ENCODE measurements at places on chromosomes 1 and 21.

DNA sequence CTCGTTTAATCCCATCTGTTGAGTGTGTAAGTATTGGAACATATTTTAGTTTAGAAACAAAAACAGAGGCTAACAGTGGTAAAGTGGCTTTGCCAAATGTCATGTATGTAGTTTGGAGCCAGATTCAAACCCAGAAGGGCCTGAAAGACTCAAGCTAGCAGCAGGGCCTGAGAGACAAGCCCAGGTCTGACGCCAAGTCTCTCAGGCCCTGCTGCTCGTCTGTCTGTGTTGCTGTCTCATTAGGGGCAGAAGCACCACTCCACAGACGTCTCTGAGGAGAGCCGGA lies 8.3 kb downstream of the CITED4 start:
- DNase-seq, result no peak

- no peak for DNase-seq
Observed at GRCh38 chr1:21559788-21560567, 50.8 kb downstream of the ALPL start.

GRCh38 chr1:89149229-89149628 lies 23.3 kb upstream of the GBP2 start:
- DNase-seq, result no peak

GRCh38 chr1:29785554-29785953 lies 549.2 kb downstream of the PTPRU start:
- no peak for DNase-seq

DNA sequence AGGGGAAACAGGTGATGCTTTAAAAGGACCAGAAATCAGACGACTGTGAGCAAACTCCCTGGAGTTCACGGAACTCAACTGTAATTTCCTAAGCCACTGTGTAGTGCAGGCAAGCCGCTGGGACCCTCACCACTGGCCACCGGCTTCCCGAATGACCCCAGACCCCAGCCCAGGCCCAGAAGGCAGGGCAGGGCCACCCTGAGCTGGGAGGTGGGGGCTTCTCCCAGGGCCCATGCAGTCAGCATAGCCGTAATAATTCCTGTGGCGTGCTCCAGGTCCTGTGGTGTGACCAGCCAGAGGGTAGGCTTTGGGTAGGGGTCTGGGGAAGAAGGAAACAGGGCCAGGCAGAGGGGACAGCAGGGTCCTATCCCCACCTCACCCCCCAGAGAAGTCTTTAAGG lies 3.5 kb upstream of the ARF1 start:
- DNase-seq, result no peak

DNA sequence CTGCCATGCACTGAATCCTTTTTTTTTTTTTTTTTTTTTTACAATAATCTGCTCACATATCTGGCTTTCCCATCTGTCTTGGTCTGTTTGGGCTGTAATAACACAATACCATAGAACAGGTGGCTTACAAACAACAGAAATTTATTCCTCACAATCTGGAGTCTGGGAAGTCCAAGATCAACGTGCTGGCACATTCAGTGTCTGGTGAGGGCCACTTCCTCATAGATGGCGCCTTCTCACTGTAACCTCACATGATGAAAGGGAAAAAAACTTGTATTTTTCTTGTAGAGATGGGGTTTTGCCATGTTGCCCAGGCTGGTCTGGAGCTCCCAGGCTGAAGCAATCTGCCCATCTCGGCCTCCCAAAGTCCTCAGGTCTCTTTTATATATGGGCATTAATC lies 13.0 kb upstream of the PARP1 start:
- no peak for DNase-seq

GRCh38 chr1:38013227-38013622 lies 691 bp downstream of the UTP11 start:
- DNase-seq, result no peak

DNA sequence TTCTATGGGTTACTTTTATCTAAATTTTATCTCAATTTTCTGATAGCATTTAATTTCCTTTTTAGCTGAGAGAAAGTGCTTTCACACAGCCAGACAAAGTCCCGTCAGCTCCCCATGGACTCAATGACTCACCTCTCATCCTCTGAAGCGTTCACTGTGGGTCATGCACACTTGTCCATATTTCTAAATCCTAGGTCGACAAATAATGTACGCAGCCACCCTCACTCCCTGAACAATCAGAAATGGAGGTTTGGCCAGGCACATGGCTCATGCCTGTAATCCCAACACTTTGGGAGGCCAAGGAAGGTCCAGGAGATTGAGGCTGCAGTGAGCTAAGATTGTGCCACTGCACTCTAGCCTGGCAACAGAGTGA lies 42.4 kb upstream of the COA6 start:
- no peak for DNase-seq

DNA sequence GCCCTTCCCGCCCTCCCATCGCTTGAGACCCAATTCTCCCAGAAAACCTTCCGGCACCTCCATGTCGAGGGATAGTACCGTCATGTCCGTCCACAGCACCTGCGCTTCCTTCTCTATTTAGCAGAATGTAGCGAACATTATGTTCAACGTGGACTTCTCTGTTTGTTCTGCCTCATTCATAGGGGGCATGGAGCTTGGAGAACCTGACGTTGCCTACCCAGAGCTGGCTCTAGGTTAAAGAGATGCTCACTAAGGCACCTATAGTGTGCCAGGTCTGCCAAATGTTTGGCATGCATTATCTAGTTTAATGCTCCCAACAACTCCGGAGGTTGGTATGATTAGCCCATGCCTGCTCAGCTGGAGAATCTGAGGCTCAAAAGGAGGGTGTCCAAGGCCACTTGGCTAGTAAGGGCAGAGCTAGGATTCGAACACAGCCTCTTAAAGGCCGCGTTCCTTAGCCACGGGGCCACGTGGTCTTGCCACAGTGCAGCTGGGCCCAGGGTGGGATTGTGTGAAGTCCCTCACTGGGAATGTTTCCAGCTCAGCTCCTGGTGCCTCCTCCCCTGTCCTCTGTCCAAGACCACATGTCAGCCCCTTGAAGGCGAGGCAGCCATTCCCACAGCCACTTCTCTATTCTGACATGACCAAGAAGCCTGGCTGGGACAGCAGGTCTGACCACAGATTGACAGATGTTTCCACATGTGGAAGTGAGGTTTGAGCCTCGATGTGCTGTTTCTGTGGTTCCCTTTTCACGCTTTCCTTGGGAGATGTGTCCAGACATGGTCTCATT lies 57.8 kb downstream of the RUNX3 start:
- DNase-seq, result no peak

- DNase-seq, result no peak
Observed at GRCh38 chr1:208509072-208509471, 264.9 kb upstream of the PLXNA2 start.

- DNase-seq, result no peak
Observed at GRCh38 chr1:3718764-3719163, 33.5 kb upstream of the CCDC27 start.

DNA sequence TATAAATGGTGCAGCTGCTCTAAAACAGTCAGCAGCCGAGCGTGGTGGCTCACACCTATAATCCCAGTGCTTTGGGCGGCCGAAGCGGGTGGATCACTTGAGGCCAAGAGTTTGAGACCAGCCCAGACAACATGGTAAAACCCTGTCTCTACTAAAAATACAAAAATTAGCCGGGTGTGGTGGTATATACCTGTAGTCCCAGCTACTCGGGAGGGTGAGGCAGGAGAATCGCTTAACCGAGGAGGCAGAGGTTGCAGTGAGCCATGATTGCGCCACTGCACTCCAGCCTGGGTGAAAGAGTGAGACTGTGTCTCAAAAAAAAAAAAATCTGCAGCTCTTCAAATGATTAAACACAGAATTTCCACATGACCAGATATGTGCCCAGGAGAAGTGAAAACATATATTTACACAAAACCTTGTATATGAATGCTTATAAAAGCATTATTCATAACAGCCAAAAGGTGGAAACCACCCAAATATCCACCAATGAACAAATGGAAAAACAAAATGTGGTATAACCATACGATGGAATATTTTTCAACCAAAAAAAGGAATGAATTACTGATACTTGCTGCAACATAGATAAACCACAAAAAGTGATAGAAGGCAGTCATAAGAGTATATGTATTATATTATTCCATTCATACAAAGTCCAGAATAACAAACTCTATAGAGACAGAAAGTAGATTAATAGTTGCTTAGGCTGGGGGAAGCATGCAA lies 14.1 kb downstream of the EPS15 start:
- DNase-seq, result no peak

DNA sequence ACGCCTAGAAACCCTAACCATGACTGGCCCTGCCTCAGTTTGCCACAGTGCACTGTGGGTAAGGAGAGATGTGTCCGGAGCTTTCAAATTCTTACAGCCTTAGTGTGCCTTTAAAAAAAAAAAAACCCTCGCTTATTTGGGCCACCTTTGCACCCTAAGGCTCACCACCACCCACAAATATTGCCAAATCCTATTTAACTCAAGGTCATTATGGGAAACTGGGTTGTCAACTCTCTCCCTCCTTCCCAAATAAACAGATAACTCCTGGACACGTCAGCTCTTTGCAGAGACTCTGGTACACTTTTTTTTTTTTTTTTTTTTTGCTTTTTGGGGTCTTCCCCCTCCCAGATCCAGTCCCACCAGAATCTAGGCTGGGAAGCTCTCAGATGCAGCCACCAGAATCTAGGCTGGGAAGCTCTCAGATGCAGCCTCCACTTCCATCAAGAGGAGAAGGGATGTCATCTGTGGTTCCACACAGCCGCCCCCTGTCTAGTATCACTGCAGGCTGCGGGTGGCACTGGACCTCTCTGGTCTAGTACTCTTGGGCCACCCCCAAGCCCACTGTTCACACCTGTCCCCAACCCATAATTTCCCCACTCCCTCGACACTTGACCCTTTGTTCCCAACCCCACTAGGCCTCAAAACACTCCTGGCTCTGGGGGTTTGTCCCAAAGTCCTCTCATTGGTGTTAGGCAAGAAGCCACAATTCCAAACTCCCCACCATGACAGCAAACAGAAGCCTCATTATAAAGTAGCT lies 3.4 kb downstream of the DHRS3 start:
- DNase-seq, result no peak

DNA sequence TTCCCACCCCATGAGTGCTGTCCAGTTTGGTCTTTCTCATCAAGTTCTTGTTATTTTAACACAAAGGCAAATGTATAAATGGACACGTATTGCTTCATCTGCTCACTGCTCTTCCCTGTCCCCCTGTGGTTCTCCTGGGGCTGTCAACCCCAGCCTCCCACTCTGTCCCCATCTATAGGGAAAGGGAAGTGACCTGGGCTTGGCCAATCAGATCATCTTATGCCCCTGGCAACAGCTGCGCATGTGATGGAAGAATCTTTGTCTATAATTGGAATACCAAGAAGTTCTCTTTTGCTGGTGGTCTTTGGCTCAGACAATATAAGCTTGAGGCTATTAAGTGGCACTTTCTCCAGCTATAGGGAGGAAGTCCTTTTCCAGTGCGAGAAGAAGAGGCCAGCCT lies 4.7 kb upstream of the CCSAP start:
- no peak for DNase-seq

DNA sequence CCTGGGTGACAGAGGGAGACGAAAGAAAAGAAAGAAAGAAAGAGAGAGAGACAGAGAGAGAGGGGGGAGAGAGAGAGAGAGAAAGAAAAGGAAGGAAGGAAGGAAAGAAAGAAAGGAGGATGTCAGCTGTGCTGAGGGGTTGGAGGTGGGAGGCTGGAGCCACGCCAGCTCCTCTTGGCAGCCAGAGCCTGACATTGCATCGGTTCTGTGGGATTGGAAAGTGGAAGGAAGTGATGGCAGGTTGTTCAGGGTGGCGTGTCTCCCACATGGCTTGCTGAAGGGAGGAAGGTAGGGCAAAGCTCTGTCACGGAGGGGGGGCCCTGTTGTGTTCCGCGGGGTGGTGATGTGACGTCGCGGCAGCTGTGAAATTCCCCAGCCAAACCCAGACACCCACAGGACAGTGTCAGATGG lies 30.7 kb downstream of the EIF2D start:
- DNase-seq, result no peak

GRCh38 chr1:14148526-14148925 lies 448.5 kb downstream of the PRDM2 start:
- no peak for DNase-seq

DNA sequence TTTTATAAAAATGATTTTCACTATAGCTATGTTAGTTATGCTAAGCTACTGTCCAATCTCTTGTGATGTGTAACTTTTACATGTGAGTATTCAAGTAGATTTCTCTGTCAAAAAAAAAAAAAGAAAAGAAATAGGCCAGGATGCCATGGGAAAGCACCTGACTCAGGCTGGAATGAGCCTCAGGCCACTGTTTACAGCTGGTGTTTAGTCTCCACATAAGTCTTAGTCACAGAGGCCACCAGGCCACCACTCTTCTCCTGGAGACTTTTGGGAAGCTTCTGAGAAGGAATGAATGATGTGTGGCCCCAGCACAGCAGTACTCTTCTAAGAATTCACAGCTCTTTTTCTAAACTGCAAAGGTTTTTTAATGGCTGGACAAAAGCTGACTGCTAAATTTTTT lies 48.9 kb downstream of the CHML start:
- DNase-seq, result no peak

DNA sequence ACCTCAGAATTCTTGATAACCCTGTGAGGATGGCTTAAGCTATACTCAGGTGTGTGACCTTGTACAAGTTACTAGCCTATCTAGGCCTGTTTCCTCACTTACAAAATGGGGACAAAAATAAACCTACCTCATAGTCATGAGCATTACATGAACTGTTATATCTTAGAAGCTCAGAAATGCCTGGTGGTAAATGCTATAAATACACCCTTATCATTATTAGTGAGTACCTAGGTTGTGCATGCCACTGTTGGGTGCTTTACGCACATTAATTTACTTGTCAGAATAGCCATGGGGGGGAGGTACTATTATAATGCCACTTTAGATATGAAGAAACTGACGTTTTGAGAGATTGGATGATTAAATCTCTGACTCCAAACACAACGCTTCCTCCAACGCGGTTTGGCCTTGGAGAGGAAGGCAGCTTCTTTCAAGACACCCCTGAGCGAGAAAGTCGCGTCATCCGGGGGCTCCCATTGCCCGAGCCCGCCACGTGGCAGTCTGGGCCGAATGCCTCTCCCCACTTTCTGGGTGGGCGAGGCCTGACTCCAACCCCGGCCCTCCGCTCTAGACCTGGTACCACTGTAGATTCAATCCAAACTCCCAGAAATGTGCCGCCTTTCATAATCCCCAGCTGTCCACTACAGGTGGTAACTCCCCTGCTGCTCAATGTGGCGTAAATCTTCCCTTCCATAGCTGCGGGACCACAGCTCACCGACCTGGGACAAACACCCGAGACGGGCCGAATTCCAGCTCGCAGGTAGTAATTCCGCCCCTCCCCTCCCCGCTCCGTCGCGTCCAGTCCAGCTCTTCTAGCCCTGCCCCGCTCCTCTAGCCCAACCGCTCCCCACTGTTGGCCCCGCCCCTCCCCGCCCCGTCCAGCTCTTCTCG lies 771 bp upstream of the RAD54L start:
- DNase-seq, result peak; percentile 93

- DNase-seq, result no peak
Observed at GRCh38 chr1:1137256-1138045, 21.6 kb upstream of the C1orf159 start.

GRCh38 chr1:56092684-56093570 lies 486.4 kb downstream of the PLPP3 start:
- peak; percentile 17 for DNase-seq

DNA sequence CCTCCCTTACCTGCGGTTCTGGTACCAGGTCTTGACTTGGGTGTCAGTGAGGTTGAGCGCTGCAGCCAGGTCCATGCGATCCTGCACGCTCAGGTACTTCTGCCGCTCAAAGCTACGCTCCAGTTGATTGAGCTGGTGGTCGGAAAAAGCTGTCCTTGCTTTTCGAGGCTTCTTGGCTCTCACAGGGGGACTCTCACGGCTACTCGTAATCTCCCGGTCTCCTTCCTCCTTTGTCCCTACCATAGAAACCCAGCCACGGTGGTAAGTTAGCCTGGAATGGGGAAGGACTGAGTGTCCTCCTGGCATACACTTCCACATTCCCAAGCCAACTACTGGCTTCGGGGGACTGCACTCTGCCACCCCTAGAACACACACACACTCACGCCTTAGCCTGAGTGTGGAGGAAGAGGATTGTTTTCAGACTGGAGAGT lies 2.6 kb downstream of the BARHL2 start:
- DNase-seq, result no peak
